ENCODE measurements at places on chromosomes 11 and 22. TPM values are rescaled to one million over a fixed set of nuclear protein-coding genes. Genes with fewer than 3 reads are reported as not detected.
A peak's percentile ranks its signal among the peaks of the same experiment; 100 is the strongest.

OR5J2 gene
- not detected for total RNA-seq

DNA sequence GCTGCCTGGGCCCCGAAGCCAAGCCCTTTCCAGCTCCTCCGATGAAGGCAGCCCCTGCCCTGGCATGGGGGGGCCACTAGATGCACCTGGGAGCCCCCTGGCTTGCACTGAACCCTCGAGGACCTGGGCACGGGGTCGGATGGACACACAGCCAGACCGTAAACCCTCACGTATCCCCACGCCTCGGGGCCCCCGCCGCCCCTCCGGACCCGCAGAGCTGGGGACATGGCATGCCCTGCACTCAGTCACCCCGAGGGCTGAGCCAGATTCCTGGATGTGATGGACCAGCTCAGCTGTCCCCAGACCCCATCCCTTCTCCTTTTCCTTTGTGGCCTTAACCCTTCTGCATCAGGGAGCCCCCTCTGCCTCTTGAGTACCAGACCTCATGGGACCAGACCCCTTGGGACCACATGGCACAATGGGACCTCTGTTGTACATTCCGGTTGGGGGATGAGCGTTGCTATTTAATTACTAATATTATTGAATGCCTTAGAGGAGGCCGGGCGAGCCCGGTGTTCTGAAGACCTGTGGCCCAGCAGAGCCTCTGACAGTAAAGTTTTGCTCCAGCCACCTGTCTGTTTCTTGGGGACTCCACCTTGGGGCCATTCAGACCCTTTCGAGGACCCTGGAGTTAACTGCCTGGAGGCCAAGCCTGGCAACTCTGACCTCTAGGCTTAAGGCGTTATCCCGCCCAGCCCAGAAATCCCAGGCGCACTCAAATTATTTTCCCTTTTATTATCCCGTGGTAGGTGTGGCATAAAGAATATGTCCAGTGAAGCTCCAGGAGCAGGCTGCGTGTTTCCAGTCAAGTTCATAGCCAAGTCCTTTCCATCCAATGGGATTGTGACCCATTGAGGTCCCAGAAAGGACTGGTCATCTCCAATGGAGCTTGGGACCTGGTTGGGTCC lies 3.0 kb downstream of the RASL10A start:
- no peaks in the 10 kb centered on the region for H3K36me3 ChIP-seq
- H3K4me1 ChIP-seq: peaks cover 77% of the 10 kb centered on the region
- H3K4me3 ChIP-seq: no peak overlapping the region
- H3K27me3 ChIP-seq: peaks cover 34% of the 10 kb centered on the region
- H3K27ac ChIP-seq: no peak overlapping the region
- peak; percentile 65 for DNase-seq

GRCh38 chr22:30324014-30324730 lies 2.6 kb downstream of the TBC1D10A start:
- peaks cover 12% of the 10 kb centered on the region for H3K36me3 ChIP-seq
- no peak for DNase-seq
- no peaks in the 10 kb centered on the region for H3K4me1 ChIP-seq

GNG3 gene
- total RNA-seq: 1.4 TPM

DNA sequence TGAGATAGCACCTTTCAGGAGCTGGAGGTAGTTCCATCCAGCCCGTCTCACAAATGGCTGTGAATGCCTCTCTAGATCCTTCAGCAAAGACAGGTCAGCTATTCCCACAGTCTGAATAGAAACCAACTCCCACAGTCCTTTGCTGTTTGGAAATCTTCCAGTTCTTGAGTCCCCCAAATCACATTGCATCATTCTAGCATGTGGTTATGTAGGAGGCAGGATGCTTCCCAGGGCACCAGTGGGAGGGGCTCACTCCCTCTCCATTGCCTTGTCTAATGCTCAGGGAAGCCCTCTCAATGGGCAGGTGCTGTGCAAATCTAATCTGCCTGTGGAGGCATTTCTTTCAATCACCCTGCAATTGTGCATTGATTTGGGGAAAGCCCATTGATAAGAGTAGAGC lies 14.6 kb downstream of the NAV2 start:
- H3K27ac ChIP-seq: peak overlapping the region; percentile 98
- H3K36me3 ChIP-seq: no peaks in the 10 kb centered on the region
- DNase-seq: no peak
- no peaks in the 10 kb centered on the region for H3K4me1 ChIP-seq
- H3K4me3 ChIP-seq: no peak overlapping the region

DNA sequence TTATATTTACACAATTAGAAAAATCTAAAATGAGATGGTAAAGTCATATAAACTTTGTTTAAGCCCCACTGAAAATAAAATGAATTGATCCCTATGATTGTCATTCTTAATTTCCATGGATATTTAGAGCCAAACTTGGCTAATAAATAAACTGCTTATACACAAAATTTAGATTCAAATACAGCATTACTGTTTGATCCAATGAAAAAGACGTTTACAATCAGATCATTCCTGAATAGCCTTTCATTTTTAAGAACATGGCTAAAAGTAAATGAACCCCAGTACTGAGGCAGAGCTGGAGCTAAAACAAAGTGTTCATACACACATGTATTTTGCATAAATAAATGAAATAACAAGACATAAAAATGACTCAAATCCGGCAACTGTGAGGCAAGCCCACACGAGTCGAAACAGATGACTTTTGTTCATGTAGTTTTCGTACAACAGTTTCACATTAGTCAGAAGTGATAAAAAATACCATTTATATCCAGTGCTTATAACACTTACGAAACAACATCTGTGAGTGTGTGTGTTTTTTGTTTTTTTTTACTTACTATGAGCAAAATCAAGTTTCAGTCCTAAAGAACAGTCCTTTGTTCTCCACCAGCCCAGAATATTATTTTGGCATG lies 386.5 kb downstream of the SOX6 start:
- peaks cover 22% of the 10 kb centered on the region for H3K4me1 ChIP-seq
- no peak overlapping the region for H3K4me3 ChIP-seq
- no peak for DNase-seq
- no peaks in the 10 kb centered on the region for H3K36me3 ChIP-seq
- no peaks in the 10 kb centered on the region for H3K27me3 ChIP-seq
- H3K27ac ChIP-seq: peak overlapping the region; percentile 49

NAV2 gene
- total RNA-seq: 37.5 TPM

DNA sequence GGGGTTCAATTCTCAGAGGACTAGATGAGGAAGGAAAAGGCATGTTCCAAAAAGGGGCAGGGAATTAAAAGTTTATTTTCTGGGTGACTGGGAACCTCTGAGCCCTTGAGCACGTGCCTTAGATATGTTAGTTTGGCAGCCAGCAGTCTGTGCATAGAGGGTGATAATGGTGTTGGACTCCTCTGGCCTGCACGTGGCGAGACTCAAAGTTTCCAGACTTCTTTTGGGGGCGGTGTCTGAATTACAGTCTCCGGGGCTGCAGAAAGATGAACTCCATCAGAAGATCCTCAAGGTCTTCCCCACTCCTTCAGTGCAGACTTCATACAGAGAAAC lies 861 bp upstream of the ZNRF3 start:
- H3K27me3 ChIP-seq: no peaks in the 10 kb centered on the region
- H3K36me3 ChIP-seq: no peaks in the 10 kb centered on the region
- DNase-seq: peak; percentile 74
- peaks cover 41% of the 10 kb centered on the region for H3K4me1 ChIP-seq

- peaks cover 10% of the 10 kb centered on the region for H3K27me3 ChIP-seq
- no peak overlapping the region for H3K27ac ChIP-seq
- no peaks in the 10 kb centered on the region for H3K4me1 ChIP-seq
- H3K4me3 ChIP-seq: no peak overlapping the region
Observed at GRCh38 chr22:18103527-18104269, 6.9 kb upstream of the TUBA8 start.

SCN2B gene
- total RNA-seq: 1.1 TPM

- H3K27ac ChIP-seq: no peak overlapping the region
- H3K4me3 ChIP-seq: no peak overlapping the region
- no peak for DNase-seq
Observed at GRCh38 chr11:41045266-41045665, 414.2 kb downstream of the LRRC4C start.

DNA sequence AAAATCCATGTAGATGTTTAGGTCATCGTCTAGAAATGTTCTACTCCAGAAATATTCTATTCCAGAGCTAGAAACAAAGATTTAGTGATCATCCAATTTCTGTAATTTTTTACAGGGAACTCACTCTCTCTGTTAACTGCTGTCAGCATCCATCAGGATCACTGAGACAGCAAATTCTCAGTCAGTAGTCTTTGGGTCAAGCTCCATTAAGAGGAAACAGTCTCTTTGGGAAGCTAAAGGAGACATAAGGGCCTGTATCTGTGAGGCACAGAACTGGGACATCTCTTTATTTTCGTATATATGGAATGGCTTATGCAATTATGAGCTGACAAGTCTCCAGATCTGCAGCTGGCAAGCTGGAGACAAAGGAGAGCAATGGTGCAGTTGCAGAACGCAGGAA lies 48.3 kb downstream of the PIK3C2A start:
- no peak overlapping the region for H3K27ac ChIP-seq
- peaks cover 20% of the 10 kb centered on the region for H3K4me1 ChIP-seq
- H3K36me3 ChIP-seq: no peaks in the 10 kb centered on the region
- H3K4me3 ChIP-seq: no peak overlapping the region

PANX3 gene
- not detected for total RNA-seq

FAM83F gene
- 0.71 TPM for total RNA-seq

DNA sequence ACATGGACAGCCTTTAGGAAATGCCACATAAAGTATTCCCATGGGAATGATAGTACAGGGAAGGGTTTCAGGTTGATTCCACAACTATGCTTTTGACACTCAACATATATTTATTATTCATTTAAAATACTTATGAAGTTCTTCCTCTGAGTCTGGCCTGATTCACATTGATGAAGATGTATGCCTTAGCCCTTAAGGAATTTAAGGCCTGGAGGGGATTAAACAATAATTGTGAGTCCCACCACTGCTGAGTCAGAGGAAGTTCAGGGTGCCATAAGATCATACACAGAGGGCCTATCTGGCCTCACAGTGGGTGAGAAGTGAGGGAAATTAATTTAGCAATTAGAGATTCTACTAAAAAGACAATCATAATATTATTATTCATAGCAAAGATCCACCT lies 161.1 kb upstream of the SNX19 start:
- no peaks in the 10 kb centered on the region for H3K36me3 ChIP-seq
- no peaks in the 10 kb centered on the region for H3K4me1 ChIP-seq
- H3K27ac ChIP-seq: no peak overlapping the region
- no peak for DNase-seq

DNA sequence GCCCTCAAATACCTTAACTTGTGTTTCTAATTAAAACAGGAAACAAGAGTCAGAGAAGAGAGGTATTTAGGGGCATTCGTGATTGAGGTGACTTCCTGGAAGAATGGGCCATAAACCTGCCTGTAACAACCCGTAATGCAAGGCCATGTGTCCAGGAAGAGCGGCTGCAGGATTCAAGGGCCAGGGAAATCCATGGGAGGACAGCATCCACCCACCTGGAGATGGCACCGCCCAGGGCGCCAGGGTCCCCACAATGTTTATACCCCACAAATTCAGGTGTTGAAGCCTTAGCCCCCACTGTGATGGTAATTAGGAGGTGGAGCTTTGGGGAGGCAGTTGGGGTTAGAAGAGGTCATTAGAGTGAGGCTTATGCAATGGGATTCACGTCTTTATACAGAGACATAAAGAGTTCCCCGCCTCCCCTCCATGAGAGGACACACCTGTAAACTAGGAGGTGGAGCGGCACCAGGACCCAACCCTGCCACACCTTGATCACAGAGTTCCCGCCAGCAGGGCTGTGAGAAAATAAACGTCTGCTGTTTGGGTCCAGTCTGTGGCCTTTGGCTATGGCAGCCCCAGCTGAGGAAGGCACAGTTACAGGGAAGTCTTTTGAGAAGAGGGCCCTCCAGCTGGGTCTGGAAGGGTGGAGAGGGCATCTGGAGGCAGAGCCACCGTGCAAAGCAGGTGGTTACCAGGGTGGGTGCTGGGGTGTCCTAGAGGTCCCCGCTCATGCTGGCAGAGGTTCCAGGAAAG lies 1394.3 kb downstream of the TBC1D22A start:
- no peak for DNase-seq
- H3K4me3 ChIP-seq: no peak overlapping the region
- no peaks in the 10 kb centered on the region for H3K4me1 ChIP-seq

DNA sequence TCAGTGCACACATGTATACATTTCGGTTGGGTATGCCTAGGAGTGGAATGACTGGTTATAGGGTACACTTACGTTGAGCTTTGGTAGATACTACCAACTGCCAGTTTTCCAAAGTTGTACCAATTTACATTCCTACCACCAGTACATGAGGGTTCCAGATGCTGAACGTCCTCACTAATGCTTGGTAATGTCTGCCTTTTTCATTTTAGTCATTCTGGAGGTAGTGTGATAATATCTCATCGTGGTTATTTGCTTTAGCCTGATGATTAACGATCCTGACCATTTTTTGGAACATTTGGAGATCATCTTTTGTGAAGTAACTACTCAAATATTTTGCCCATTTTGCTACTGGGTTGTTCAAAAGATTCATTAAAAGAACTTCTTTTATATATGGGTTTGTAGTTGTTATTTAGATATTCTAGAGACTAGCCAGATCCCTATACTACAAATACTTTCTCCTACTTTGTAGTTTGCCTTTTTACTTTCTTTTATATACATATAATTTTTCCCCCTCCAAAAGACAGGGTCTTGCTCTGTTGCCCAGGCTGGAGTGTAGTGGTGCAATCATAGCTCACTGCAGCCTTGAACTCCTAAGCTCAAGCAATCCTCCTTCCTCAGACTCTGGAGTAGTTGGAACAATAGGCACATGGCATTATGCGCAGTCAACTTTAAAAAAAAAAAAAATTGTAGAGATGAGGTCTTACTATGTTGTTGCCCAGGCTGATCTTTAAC lies 62.1 kb downstream of the RBFOX2 start:
- H3K4me1 ChIP-seq: peaks cover 28% of the 10 kb centered on the region
- H3K4me3 ChIP-seq: no peak overlapping the region
- H3K27me3 ChIP-seq: no peaks in the 10 kb centered on the region
- no peak for DNase-seq
- H3K27ac ChIP-seq: no peak overlapping the region

ENTHD1 gene
- not detected for total RNA-seq

DNA sequence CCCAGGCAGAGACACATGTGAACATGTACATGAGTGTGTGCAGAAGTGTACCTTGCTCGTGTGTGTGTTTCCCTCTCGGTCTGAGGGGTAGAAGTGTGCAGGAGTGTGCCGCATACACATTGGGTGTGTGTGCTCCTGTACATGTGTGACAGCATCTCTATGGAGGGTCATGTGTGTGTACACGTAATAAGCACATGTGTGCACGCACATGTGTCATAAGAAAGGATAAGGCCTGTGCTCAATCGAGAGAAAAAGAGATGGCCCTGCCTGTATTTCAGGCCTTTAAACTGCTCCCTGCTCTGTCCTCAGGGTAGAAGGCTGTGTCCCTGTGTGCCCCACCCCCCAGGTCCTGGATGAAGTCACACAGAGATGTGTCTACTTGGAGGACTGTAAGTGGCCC lies 61.8 kb downstream of the OTOG start:
- H3K4me1 ChIP-seq: no peaks in the 10 kb centered on the region
- no peak overlapping the region for H3K27ac ChIP-seq
- no peak overlapping the region for H3K4me3 ChIP-seq

GRCh38 chr11:132158091-132158490 lies 787.7 kb downstream of the NTM start:
- no peaks in the 10 kb centered on the region for H3K36me3 ChIP-seq
- no peaks in the 10 kb centered on the region for H3K4me1 ChIP-seq
- H3K27ac ChIP-seq: no peak overlapping the region
- no peaks in the 10 kb centered on the region for H3K27me3 ChIP-seq
- DNase-seq: no peak
